ENCODE measurements at places on chromosomes 3 and 15.

DNA sequence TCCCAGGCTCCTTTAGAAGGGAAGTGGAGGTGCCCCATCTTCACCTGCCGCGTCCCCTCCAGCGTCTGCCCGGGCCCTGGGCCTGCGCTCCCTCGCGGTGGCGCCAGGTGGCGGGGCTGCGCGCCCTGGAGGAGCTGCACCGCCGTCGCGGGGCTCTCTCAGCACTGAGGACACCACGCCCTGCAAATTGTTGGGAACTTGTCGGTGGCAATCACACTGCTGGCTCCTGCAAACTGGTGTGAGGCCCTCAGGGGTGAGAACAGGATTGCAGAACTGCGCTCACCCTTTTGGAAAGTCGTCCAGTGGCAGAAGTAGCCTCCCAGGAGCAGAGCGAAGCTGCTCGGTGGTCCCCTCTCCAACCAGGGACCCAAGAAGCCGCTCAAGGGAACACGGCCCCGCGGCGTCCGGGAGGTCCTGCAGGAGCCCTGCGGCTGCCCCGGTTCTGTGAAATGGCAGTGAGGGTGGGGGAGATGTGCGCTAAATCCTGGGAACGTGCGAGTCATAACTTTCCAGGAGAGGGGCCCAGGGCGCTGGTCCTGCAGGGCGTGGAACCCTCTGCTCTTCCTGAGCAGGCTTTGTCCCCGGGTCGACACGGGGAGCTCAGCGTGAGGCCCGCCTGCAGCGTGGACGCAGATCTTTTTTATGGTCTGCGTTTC is 995 bp upstream of the LRRK1 start:
- DNase-seq, result peak; percentile 89

DNA sequence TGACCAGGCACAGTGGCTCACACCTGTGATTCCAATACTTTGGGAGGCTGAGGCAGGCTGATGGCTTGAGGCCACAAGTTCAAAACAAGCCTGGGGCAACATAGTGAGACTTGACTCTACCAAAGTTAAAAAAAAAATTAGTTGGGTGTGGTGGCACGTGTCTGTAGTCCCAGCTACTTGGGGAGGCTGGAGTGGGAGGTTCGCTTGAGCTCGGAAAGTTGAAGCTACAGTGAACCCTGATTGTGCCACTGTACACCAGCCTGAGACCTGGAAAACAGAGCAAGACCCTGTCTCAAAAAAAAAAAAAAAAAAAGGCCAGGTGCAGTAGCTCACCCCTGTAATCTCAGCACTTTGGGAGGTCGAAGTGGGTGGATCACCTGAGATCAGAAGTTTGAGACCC is 3.1 kb downstream of the CDC25A start:
- no peak for DNase-seq

DNA sequence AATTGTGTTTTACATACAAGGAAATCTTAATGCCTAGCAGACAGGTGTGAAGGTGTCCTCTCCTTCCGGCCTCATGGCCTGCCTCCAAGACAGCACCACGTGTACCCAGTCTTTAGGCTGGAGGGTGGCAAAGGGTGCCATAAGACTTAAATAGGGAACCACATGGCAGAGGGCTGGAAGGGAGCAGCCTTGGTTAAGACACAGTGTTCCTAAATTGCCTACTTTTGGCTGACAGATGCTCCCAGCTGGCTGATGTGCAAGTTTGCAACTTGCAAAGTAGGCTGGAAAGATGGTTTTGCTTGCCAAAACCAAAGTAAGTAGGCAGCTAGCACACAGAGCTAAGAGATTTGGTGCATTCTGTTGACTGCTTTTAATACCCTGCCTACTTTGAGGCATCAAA is 45.2 kb downstream of the CCNB2 start:
- no peak for DNase-seq

GRCh38 chr3:127068111-127068810 is 85.3 kb downstream of the PLXNA1 start:
- no peak for DNase-seq

DNA sequence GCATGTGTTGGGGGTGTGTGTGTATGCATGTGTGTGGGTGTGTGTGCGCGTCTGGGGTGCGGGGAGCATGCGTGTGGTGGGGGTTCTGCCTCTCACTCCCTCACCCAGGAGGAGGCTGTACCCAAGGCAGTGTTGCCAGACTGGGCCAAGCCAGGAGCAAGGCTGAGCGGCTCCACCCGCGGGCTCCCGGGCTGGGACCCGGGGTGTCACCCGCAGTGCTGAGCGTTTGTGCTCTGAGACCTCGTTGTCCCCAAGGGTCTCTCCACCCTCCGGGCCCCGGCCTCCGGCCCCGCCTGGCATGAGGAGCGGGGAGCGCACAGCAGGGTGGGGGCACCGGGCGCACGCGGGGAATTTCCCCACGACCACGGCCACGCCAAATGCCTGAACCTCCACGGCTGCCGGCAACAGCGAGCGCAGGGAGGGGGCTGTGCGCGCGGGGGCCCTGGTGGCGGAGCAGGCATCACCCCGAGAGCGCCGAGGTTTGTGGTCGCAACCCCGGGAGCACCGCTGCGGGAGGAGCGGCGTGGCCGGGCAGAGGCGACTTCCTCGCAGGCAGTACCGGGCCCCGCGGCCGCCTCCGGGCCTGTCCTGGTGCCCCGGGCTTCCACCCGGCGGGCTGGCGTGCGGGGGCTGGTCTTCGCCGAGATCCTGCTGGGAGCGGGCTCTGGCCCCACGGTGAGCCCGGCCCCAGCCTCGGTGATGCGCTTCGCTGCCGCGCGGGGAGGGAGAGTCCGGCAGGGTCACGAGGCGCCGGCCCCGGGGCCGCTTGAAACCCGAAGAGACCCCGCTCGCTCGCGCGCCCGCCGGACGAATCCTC is 7.4 kb upstream of the OCA2 start:
- no peak for DNase-seq

GRCh38 chr3:124230998-124231397 is 239.1 kb upstream of the ROPN1 start:
- no peak for DNase-seq

- no peak for DNase-seq
Measured at GRCh38 chr3:104977719-104978118, 389.0 kb upstream of the ALCAM start.

- peak; percentile 88 for DNase-seq
Measured at GRCh38 chr15:47870956-47871625, 153.8 kb downstream of the SEMA6D start.

- no peak for DNase-seq
Measured at GRCh38 chr15:90000186-90001001, 730 bp upstream of the ZNF710 start.

GRCh38 chr3:126152458-126152857 is 27.9 kb downstream of the ALDH1L1 start:
- no peak for DNase-seq

GRCh38 chr3:72055436-72055835 is 270.5 kb upstream of the PROK2 start:
- no peak for DNase-seq

GRCh38 chr3:160163229-160163878 is 61.9 kb upstream of the C3orf80 start:
- DNase-seq, result peak; percentile 46

- no peak for DNase-seq
Measured at GRCh38 chr3:72120039-72120438, 335.1 kb upstream of the PROK2 start.

- DNase-seq, result no peak
Measured at GRCh38 chr3:159151130-159151529, 349.3 kb downstream of the MFSD1 start.

GRCh38 chr15:42800731-42801474 is 64.0 kb upstream of the CDAN1 start:
- DNase-seq, result no peak

DNA sequence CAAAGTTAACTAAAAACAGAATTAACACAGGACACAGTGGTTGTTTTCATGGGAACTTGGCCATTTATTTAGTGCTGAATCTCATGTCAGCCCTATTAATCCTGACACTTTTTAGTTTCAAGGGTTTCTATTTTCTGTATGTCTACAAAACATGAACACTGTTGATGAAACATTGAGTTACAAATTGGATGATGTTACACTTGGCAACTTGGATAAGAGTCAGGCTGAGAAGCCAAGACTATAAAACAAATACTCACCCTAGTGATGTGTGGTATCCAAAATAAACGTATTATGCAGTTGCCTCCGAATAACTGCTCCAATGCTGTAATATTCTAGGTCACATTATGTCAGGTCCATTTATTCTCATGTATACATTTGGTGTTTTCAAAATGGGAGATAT is 349.6 kb downstream of the ZIC1 start:
- no peak for DNase-seq

GRCh38 chr3:142904639-142905436 is 16.0 kb upstream of the PCOLCE2 start:
- peak; percentile 46 for DNase-seq

GRCh38 chr3:102471491-102471890 is 36.7 kb downstream of the ZPLD1 start:
- DNase-seq, result no peak

- peak; percentile 21 for DNase-seq
Measured at GRCh38 chr3:126259411-126260391, 79.3 kb upstream of the ALDH1L1 start.

DNA sequence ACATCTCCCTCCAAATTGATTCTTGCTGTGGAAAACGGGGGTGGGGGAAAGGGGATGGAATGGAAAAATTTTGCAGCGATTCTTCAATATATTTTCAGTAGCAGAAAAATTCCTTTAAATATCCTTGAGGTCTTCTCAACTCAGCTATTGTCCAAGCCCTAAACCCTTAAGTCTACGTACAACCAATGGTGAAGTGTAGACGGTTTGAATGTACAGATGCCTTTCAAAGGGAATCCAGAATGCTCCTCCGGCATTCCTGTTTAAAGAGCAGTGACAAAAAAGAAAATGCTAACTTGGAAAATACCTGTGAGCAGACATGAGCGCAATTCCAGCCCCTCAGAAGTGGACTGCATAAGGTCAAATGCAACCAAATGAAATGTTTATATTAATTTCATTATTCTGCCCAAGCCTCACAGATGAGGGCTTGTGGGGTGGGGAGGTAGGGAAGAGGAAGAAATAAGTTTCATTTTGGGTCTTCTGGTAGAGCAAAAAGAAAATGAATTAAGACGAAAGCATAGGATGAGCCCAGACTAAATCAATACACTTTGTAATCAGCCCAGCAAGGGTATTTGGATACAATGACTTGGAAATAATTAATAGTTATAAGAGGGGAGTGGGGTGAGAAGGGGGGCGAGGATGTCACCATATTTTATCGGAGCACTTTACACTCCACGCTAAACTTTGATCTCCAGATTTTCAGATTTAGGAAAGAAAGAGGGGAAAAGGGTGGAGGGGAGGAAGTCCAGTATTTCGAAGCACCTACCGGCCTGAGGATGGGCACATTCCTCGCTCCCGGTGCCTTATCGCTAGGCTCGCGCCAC is 2.7 kb downstream of the FOXP1 start:
- DNase-seq, result no peak

DNA sequence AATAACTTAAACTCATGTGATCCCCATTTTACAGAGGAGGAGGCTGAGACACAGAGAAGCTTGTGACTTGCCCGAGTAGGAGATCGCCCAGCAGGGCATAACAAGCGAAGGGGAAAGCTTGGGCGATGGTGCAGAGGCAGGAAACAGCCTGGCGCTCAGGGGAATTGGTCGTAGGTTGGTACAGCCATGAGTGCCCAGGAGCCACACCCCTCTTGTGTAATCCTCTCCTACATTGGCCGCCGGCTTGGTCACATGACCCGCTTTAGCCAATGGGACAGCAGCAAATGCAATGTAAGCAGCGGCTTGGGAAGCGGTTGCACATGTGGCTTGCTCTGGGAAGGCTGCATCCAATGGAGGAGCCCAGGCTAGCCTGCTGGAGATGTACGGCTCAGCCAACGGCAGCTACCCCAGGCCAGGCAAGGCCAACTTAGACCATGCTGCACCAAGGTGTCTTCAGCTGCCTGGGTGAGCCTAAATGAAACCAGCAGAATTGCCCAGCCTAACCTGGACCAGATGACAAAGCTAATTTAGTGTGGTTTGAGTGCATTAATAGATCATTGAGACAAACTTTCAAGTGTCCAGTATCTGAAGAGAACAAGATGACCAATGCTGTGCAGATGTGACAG is 50.3 kb upstream of the SLC6A6 start:
- peak; percentile 26 for DNase-seq

DNA sequence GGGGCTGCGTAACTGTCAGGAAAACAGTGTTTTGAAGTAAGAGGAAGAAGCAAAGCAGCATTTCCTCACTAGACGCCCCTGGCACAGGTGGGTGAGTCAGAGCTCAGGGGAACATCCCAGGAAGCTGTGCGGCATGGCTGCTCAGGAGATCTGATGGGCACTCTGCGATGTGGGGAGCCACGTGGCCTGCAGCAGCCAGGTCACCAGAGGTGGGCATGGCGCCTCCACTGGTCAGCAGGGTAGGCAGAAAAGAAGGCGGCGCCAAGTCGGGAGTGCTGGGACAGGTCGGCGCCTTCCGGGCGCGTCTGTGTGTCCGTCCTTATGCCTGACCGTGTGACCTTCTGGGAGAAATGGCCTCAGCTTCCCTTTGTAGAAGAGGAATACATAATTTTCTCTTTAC is 249.9 kb upstream of the ST8SIA2 start:
- no peak for DNase-seq

DNA sequence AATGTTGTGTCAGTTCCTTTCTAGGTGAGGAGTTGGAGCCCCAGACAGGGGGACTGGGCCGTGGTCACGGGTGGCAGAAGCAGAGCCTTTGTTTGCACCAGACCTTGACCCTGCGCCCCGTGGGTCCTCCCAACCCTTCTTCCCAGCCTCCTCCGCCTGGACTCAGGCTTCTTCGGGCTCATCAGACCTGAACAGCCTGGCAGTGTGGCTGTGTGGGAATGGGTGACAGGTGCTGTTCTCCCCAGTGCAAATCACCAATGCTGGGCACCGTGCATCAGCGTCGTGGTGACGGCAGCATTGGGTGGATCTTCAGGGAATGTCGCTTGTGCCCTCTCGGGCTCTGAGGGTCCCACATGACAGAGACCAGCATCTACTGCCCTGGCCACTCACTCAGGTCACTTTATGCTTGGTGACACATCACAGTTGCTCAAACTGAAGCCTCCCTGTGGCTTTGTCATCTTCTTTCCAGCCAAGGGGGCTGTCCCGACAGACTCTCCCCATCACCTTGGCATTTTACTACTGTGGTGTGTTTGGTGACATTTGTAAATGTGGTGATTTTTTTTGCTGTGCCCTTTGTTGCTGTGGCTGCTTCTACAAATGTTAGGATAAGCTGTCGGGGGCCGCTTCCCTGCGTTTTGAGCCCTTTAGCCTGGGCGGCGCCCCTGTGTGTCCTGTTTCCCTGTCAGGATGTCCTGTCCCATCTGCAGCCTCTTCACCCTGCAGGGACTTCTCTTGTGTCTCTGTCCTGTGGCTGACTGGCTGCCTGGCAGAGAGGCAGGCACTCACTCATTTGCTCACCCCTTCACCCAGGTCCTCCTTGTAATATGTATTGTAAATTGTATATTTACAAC is 14.5 kb downstream of the APBA2 start:
- DNase-seq, result no peak

- DNase-seq, result peak; percentile 81
Measured at GRCh38 chr15:63514531-63514943, 10.1 kb downstream of the USP3 start.

- peak; percentile 98 for DNase-seq
Measured at GRCh38 chr3:29065211-29065785, 215.6 kb upstream of the RBMS3 start.

DNA sequence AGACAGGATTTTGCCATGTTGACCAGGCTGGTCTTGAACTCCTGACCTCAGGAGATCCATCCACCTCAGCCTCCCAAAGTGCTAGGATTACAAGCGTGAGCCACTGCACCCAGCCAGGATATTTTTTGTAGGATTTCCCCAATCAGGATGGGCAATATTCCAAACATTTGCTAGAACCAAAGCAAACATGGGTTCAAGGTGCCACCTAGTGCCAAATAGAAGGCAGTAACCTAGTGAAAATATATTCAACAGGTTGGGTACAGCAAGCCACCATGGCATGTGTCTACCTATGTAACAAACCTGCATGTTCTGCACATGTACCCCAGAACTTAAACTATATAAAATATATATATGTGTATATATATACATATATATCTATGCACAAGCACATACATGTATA is 185.9 kb upstream of the CADM2 start:
- peak; percentile 47 for DNase-seq
